Inflammatory macrophage treated with lipopolysaccharide for 1 hour (primary cell): ENCODE measurements at places on chromosomes 7 and 10.

DNA sequence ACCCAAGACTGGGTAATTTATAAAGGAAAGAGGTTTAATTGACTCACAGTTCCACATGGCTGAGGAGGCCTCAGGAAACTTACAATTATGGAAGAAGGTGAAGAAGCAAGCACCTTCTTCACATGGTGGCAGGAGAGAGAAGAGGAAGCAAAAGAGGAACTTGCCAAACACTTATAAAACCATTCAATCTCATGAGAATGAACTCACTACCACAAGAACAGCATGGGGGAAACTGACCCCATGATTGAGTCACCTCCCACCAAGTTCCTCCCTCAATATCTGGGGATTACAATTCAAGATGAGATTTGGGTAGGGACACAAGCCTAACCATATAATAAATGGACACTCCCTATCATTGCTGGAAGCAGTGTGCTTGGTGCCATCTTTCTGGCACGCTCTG, 506.3 kb downstream of the CALN1 start:
- DNase-seq: no peak

DNA sequence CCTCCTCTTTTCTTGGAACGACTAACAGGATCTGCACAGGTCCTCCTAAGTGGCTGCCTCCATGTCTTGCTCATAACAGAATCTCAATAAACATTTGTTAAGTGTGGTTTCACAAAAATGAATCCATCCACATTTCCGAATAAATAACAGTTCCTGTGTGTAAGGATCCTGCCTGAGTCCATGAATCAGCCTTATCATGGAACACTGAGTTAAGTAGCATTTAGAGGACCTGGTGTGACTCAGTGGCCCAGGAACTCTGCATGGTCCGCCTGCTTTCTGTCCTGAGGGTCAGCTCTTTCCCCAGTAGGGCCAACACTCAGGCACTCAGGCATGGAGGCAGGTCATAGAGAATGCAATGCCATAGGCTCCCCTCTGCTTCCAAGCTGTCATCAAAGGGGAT, 15.8 kb upstream of the C10orf90 start:
- DNase-seq: no peak

DNA sequence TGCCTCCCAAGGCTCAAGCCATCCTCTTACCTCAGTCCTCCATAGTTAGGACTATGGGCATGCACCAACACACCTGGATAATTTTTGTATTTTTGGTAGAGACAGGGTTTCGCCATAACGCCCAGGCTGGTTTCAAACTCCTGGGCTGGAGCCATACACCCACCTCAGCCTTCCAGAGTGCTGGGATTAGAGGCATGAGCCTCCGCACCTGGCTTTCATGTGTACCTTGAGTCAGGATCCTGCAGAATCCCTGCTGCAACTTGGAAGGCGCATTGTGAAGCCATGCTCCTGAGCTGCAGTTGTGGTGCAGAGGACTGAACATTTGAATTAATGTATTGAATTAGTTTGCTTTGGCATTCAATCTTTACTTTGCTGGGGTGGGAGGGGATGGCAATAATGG, 29.4 kb upstream of the NMT2 start:
- DNase-seq: no peak

DNA sequence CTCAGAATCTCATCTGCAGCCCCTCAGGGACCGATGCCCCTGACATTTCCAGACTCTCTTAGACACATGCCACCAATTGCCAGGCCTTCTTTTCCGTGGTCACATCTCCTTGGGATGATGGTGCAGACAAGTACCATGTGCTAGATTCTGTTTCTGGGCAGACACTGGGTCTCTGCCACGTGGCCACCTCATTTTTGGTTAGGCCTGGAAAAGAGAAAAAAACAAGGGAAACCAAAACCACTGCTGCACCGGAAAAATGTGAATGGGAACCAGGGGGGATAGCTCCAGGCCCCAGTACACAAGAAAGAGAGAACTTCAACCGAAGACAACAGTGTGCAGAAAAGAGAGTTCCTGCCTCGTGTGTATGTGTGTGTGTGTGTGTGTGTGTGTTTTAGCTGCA, 23.0 kb upstream of the MXI1 start:
- DNase-seq: no peak

DNA sequence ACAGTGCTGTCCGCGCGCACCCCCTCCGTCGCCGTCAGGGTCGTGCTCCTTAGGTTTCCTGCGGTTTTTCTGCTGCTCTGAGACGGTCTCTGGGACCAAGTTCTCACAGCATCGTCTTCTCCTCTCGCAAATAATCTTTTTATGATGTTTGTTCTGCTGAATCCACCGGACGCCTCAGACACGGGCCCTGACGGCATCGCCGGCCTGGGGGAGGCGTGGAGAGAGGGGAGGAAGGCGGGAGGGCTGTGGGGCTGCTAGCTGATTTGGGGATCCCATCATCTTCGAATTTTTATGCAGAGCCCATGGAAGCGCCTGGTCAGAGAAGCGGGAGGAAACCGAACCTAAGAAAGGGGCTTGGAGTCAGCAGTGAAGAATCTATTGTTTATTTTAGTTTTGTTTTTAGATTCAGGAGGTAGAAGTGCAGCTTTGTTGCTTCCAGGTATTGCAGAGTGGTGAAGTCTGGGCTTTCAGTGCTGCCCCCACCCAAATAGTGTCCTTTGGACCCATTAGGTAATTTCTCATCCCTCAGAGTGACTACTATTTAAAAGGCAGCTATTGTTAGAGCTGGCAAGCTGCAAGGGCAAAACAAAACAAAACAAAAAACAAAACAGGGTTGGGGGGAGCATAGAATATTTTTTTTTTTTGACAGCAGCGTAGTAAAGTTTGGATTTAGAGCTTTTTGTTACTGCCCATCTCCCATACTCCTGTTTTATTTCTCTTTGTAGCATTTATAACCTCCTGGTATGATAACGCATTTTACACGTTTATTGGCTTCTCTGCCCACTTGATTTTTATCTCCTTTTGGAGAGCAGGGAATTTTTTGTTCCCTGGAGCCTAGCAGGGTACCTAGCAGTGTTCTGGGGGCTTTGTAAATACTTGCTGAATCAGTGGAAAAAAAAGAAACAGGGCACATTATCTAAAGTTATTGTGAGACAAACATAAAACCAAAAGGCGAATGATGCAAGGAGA, 92.6 kb downstream of the SPAG6 start:
- DNase-seq: no peak

DNA sequence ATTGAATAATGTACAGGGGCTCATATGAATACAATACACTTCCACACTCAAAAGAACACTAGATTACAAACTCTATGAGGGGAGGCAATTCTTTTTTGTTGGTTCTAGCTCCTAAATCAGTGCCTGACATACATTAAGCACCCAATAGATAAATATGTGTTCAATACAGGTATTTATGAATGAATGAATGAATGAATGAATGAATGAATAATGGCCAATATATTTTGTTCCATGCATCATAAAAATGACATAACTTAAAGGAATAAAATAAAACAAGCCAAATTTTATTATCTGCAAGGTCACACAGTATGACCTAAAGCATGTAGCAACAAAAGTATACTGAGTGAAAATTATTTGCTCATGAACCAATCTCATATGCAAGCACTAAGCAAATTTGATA, 168.9 kb downstream of the CACNA2D1 start:
- no peak for DNase-seq

DNA sequence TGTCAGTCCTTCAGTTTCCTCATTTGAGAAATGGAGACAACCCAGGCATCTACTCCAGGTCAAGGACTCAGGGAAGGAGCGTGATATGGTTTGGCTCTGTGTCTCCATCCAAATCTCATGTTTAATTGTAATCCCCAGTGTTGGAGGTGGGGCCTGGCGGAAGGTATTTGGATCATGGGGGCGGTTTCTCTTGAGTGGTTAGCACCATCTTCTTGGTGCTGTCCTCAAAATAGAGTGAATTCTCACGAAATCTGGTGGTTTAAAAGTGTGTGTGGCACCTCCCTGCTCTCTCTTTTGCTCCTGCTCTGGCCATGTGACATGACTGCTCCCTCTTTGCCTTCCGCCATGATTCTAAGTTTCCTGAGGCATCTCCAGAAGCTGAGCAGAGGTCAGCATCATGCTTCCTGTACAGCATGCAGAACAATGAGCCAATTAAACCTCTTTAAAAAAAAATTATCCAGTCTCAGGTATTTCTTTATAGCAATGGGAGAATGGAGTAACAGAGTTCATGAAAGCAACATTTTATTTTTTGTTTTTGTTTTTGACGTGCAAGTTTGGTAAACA, 30.0 kb downstream of the ARHGAP22 start:
- DNase-seq: no peak

GRCh38 chr10:42242135-42242805, 396.1 kb downstream of the ZNF33B start:
- no peak for DNase-seq

GRCh38 chr7:2237109-2237602, 4.4 kb upstream of the MAD1L1 start:
- peak; percentile 85 for DNase-seq

GRCh38 chr10:97886286-97886685, 36.6 kb downstream of the GOLGA7B start:
- DNase-seq: no peak

GRCh38 chr7:149882248-149883047, 8.7 kb downstream of the ATP6V0E2 start:
- DNase-seq: no peak

DNA sequence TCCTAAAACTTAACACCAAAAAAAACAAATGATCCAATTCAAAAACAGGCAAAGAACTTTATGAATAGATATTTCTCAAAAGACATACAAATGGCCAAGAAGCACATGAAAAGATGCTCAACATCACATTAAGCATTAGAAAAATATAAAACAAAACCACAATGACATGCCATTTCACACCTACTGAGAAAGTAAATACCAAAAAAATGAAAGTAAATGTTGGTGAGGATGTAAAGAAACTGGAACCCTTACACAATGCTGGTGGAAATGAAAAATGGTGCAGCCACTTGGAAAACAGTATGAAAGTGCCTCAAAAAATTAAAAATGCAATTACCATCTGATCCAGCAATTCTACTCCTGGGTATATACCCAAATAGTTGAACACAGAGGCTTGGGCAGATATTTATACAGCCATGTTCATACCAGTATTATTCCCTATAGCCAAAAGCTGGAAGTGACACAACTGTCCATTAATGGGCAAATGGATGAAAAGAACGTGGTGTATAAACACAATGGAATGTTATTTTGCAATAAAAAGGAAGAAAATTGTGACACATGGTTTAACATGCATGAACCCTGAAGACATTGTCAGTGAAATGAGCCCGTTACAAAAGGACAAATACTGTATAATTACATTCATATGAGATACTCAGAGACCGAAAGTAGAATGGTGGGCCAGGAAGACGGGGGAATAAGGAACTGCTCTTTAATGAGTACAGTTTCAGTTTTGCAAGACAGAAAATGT, 89.0 kb downstream of the JMJD1C start:
- DNase-seq: peak; percentile 66

- peak; percentile 81 for DNase-seq
Observed at GRCh38 chr7:106112118-106112971, at the start of gene SYPL1. Gene SYPL1, minus strand, starts transcription at chr7:106112312. Its CDS starts 104 bp downstream, at chr7:106112208.

- DNase-seq: no peak
Observed at GRCh38 chr7:12314199-12314598, 89.5 kb downstream of the VWDE start.

GRCh38 chr10:30062090-30062489, 2.7 kb upstream of the JCAD start:
- DNase-seq: peak; percentile 76

DNA sequence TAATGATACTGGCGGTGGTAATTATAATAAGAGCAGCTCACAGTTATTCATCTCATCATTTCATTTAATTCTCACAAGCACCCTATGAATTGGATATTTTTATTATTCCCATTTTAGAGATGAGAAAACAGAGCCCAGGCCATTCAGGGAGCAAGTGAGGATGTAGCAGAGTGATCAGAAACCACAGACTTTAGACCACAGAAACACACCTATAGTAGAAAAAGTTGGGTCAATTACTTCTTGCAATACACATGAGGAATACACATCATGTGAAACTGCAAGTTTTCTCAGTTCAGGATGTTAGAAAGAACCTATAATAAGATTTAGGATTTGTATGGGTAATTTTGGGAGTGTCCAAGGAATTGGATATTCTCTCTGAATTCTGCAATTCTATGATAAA, 278.0 kb downstream of the ADRA2A start:
- no peak for DNase-seq

DNA sequence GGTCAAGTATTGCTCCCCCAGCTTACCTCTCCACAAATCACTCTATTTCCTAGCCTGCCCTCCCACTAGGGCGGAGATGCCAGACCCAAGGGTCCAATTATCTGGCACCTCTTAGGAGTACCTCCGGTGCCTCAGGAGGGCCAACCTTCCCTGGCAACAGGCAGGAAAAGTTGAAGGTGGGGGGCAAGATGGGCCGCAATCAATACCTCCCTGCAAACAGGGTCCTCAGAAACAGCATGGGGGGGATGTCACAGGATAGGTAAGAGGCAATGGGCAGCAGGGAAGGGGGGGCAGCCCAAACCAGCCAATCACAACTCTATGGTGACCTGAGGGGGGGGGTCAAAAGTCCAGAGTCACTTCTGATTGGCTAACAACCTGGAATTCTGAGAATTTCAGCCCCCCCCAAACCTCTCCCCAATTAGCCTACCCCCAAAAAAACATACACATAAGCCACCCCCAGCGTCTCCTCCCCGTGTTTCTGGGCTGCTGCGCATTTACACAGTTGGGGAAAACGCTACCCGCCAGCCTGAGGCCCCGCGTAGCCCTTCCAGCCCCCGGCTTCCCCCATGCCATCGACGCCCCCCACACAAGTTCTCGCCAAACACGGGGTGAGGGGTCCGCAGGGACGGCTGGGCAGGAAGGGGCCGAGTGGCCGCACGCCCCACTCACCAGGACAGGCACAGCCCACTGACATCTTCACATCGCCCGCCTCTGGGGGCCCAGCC, 589 bp downstream of the LDB1 start:
- peak; percentile 51 for DNase-seq

DNA sequence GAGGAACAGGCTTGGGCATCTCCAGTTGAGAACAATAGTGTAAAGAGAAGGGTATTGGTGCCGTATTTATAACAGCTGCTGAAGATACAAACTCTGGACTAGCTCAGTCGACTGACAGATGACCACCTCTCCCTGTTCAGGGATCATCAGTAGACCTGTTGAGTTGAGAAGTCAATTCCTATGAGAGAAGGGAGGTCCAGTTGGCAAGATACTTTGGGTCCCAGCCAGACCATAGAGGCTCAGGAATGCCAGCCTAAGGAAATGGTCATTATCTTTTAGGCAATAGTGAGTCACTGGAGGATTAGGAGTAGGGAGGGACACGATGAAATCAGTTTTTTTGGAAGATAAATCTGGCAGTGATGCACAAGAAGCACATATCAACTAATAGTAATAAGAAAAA, 202.9 kb downstream of the TRIL start:
- no peak for DNase-seq
